Muscle of leg (tissue), 16 donors: ENCODE measurements at places on chromosomes 2 and 18. TPM values are rescaled to one million over a fixed set of nuclear protein-coding genes. Genes with fewer than 3 reads are reported as not detected.

- no peak for DNase-seq
Observed at GRCh38 chr2:124689348-124689747, 664.3 kb downstream of the CNTNAP5 start.

GRCh38 chr2:162579986-162580385, 236.1 kb downstream of the GCA start:
- peak; percentile 1 for DNase-seq

The NAT8 gene
- not detected for total RNA-seq

- no peak for DNase-seq
Observed at GRCh38 chr2:49286045-49286444, 131.7 kb upstream of the FSHR start.

DNA sequence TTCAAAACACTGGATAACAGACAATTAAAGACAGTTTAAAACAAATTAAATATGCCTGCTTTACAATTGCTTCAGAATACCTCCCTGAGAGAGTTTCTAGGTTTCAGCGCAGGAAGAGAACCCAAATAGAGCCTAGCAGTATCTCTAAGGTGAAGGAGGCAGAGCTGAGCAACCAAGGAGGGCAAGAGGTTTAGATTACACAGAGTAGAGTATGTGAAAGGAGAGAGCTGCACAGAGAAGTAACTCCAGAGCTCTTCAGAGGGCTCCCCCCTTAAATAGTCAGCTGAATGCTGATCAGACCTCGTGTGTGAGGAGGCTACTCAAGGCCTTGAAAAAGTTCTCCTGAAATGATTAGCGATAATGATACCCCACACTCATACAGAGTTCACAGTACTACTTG, 386.5 kb upstream of the TCF4 start:
- no peak for DNase-seq

GRCh38 chr2:3513026-3513810, 6.1 kb downstream of the ADI1 start:
- no peak for DNase-seq

The DNAJC5G gene
- total RNA-seq = not detected

The OTOS gene
- total RNA-seq = not detected

- no peak for DNase-seq
Observed at GRCh38 chr2:208618220-208618619, 211.6 kb downstream of the PTH2R start.

DNA sequence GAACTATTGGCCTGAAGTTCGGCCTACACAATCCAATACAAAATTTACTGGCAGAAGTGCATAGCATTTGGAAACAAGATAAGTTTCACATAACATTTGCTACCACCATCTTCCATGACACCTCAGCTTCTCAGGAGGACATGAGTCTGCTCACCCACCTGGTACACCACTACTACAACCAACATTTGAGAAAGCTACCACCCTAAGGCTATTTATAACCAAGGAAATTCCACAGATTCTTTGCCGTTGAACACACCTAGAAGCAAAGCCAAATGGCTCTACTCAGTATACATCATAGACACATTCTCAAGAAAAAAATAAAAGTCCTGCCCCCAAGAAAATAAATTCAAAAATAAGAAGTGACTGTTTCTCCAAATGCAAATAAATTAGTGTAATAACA, 145.3 kb downstream of the SPAG16 start:
- no peak for DNase-seq

GRCh38 chr18:27861539-27861938, 315.4 kb downstream of the CDH2 start:
- DNase-seq = peak; percentile 43

- DNase-seq = no peak
Observed at GRCh38 chr2:179460181-179460929, 195.7 kb upstream of the SESTD1 start.

- no peak for DNase-seq
Observed at GRCh38 chr2:233988581-233988980, 61.9 kb upstream of the SPP2 start.

The FHL2 gene
- 27.5 TPM for total RNA-seq

The ACTG2 gene
- 1.3 TPM for total RNA-seq

GRCh38 chr2:164896226-164896625, 54.6 kb upstream of the COBLL1 start:
- DNase-seq = no peak

The PDE11A gene
- 0.62 TPM for total RNA-seq

GRCh38 chr2:195579776-195580555, 77.1 kb upstream of the SLC39A10 start:
- peak; percentile 27 for DNase-seq

GRCh38 chr2:241399941-241400922, 44.1 kb downstream of the FARP2 start:
- no peak for DNase-seq

GRCh38 chr2:43170405-43171105, 55.9 kb downstream of the ZFP36L2 start:
- DNase-seq = no peak

DNA sequence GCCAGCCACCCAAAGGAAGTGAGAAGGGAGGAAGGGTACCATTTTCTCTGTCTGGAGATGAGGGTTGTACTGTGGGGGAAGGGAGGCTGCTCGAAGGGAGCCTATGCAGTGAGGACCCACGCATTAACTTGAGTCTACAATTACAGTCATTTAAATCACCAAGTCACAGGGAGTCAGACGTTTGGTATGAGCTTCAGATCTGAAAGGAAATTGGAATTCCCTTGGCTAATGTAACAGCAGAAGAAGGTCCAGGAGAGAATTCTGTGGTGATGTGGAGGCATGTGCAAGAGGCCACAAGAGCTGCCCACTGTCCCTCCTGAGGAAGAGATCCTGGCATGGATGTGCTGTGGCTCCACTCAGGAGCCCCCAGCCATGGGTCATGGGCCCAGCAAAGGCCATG, 22.5 kb downstream of the DAPL1 start:
- no peak for DNase-seq

- DNase-seq = no peak
Observed at GRCh38 chr2:117723483-117723882, 91.0 kb upstream of the DDX18 start.

DNA sequence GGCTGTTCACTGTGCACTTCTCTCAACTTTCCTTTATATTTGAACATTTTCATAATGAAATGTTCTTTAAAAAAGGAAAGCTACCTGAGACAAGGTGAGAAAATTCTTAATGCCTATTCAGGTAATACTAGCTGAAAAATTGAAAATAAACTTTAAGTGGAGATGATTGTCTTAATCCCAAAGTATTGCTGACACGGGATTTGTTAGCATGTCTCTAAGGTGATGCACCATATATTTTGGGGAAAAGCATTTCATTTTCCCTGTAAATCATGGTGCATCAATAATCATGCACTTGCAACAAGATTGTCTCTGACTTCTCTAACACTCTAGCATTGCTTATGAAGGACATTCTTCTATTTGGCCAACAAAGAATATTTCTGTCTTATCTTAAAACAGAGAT, 848.0 kb downstream of the DPP10 start:
- DNase-seq = no peak

The CNGA3 gene
- 0.40 TPM for total RNA-seq

GRCh38 chr2:60365556-60365955, 187.9 kb downstream of the BCL11A start:
- no peak for DNase-seq

DNA sequence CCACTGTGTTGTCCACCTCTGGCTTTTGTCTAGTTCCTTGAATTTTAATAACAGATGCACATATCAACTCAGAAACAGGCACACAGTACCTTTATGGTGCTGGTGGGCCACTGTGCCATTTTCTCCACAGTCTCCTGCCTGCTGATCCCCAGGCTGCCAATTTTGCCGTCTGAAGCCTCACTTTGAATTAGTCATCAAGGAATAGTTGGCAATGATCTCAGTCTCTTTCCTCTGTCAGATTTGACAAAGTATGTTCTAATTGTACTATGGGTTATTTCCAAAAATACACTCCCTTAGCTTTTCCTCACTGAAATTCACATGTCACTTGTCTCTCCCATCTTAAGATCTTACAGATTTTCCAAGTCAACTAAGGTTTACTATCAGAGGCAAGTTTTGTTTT, 140.7 kb downstream of the ZNF516 start:
- DNase-seq = no peak

The CNDP1 gene
- total RNA-seq = 0.13 TPM

The RBM44 gene
- total RNA-seq = 1.5 TPM

- DNase-seq = no peak
Observed at GRCh38 chr2:188573453-188573852, 281.8 kb downstream of the GULP1 start.

The VWC2L gene
- total RNA-seq = not detected
